T-helper 1 cell (primary cell): ENCODE measurements at places on chromosomes 5 and 9.

DNA sequence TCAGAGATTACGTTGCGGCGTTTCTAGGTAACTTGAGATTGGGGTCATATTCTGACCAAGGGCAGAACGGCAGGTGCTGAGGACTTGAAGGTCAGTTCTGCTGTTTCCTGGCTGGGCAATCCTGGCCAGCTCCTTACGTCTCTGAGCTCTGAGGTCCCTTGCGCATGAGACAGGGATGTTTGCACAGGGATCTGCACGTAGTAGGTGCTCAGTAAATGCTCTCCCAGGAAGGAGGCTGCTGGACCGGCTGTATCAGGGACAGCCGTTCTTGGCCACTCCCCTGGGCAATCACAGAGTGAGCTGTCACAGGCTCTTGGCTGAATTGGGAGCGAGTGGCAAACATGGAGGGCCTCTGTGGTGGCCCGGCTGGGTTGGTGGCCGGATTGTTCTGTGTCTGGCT is 8.3 kb downstream of the NCS1 start:
- DNase-seq: no peak

DNA sequence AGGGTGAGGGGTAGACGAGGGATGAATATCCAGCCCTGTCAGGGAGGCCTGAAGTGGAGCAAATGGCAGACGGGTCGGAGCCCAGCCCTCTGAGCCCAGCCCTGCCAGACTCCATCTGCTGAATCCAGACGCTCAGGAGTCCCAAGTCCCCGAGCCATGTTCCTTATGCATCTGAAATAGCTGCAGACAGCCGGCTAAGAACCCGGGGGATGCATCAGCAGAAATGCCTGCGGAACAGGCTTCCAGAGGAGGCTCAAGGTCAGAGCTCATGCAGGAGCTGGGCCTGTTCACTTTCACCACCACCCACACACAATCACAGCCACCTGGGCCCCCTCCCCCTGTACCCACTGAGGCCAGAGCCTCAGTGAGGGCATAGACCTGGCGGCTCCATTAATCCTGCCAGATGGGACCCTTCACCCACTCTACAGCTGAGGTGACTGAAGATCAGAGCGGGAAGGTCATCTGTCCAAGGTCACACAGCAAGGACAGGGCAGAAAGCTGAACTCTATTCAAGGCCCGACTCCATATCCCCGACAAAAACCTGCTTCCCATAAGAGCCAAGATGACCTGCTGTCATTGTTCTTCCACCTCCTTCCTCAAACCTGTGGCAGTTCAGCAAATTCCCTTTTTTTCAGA is 24.4 kb upstream of the AKNA start:
- DNase-seq: no peak

DNA sequence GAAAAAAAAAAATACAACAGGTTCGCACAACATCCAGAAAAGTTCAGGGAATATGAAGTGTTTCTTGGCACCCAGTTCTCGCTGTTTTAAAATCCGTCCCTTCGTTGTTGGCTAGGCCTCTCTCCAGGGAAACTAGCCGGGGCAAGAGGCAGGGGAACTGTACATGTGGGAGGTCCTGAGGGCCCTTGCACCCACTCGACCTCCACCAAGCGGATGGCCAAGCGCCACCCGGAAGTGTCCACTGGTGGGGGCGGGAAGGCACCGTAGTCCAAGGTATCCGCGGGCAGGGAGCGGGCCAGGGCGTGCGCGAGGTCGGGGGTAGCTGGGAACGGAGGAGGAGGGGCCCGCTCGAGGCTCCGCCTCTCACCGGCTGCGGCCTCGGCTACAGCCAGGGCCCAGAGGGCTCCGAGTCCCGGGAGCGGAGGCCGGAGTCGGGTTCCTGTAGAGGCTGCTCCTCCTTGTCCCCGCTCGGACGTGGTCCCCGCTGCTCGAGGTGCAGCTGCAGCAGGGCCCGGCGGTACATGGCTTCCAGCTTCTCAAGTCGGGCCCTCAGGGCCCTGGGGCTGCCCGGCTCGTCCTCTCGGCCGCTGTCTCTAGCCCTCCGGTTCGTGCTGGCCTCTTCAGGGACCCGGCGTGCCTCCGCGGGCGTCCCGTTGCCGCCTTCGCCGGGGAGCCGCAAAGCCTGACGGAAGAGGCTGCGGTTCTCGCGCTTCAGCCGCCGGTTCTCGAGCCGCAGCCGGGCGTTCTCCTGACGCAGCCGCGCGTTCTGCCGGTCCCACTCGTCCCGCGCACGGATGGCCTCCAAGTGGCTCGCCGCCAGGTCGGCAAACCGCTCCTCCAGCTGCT is 720 bp downstream of the TUSC1 start:
- no peak for DNase-seq

GRCh38 chr9:11551106-11551505 is 938.3 kb upstream of the PTPRD start:
- DNase-seq: no peak

DNA sequence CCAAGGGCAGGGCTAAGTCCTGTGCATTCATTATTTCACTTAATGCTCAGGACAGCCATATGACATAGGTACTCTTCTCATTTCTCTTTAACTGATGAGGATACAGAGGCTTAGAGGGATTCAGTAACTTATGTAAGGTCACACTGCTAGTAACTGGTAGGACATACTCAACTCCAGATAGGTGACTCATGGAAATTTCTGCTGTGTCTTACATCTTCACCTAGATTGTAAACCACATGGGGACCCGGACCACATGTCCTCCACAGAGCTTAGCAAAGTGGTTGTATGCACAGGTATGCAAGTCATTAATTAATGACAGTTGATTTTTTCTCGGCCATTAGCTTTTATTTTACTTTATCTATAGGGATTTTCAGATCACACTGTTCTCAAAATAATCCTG is 29.3 kb downstream of the SLC1A1 start:
- DNase-seq: peak; percentile 39

DNA sequence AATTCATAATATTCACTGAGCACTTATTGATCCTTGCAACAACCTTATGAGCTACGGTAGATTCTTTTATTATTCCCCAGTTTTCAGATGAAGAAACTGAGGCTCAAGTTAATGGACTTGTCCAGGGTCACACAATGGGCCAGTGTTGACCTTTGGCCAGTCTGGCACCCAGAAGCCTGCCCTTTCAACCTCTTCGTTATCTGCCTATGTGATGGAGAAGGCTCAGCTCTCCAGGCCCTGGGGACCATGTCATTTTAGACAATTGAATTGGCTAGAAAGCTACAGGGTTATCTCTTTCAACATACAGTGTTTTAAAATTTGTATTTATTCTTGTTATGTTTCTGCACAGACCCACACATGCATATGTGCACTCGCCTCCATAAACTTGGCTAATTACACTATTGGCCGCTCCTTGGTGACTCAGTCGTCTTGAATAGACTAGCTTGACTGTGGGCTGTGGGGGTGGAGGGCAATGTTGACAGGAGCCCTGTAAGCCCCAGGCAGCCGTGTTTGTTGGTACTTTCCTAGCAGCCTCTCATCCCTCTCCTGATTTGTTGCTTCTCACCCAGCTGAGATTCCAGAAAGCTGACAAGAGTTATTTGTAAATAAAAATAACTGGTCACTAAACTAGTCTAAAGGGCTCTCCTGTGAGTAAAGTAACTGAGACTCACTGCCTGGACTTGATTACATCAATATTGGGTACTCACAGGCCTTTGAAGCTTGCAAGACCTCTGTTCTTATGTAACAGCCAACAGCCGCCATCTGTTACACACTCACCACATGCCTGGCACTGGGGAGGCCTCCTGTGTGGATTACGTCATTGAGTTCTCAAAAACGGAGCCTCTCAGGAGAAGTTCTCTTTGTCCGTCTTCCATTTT is 8.5 kb upstream of the ANGPTL2 start:
- no peak for DNase-seq

- no peak for DNase-seq
These were observed 9.7 kb downstream of the SPINK1 start for GRCh38 chr5:147821766-147822165.

- no peak for DNase-seq
These were observed 110.2 kb downstream of the ANXA2R start for GRCh38 chr5:42929871-42930270.

DNA sequence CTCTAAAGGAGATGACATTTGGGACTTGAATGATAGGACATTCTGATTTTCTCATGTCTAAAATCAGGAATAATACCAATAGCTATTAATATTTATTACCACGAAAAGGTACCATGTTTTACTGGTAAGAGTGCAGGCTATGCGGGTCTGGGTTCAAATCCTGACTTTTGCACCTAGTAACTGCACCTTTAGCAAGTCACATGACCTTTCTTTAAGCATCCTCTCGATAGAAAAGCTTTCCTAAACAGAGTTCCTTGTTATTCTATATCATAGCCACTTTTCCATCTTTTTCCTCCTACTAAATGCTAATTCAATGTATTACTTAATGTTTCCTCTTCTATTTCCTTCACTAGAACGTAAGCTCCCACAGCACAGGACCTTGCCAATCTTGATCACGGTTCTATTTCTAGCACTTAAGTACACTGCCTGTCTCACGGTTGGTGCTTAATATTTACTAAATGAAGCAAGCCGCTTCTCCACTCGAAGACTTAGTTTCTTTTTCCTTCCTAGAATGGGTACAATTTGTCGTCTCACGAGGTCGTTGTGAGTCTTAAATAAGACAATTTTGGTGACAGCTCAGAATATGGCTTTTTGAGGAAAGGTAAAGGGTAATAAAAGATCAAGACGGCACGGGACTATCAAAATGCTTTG is 816 bp downstream of the RBM18 start:
- no peak for DNase-seq

- DNase-seq: no peak
These were observed 75.4 kb upstream of the SELENOP start for GRCh38 chr5:42887097-42887496.

GRCh38 chr9:93007529-93008058 is 50.9 kb upstream of the SUSD3 start:
- no peak for DNase-seq

DNA sequence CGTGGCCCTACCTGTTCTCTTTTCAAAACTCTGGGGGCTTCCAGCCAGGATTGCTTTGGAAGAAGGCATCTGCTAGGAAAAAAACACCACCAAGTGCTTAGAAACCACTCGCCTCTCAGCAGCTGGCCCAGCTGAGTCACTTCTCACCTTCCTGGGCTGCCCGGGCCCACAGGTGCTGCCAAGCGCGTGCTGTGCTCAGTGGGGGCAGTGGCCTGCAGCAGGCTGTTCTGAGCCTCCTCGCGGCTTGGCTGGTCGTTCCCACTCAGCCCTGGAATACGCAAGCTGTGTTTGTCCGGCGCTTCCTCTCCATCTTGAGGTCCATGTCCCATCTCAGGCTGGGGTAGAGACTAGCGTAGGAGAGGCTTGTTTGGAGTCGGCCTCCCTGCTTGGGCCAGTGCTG is 102.5 kb upstream of the FCN2 start:
- no peak for DNase-seq

- DNase-seq: no peak
These were observed at the start of gene LPAR1 for GRCh38 chr9:111038331-111039230. Gene LPAR1 (minus strand): TSS chr9:111038470. CDS start chr9:110972117, 66,353 bp downstream.

DNA sequence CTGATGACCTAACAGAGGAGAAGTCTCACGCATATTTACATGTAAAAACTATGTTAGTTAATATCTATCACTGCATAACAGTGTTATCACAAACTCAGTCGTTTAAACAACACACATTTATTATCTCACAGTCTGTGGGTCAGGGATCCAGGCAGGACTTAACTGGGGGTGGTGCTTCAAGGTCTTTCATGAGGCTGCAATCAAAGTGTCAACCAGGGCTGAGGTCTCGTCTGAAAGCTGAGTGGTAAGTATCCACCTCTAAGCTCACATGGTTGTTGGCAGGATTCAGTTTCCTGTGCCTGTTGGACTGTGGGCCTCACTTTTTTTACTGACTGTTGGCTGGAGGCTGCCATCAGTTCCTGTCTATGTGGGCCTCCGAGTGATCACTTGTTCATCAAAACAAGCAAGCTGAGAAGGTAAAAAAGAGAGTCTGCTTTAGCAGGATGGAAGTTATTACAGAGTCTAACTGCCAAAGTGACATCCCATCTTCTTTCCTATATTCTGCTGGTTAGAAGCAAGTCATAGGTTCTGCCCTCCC is 188.6 kb downstream of the CARTPT start:
- no peak for DNase-seq

- DNase-seq: no peak
These were observed 423.6 kb downstream of the CDK5RAP2 start for GRCh38 chr9:120156376-120156775.

DNA sequence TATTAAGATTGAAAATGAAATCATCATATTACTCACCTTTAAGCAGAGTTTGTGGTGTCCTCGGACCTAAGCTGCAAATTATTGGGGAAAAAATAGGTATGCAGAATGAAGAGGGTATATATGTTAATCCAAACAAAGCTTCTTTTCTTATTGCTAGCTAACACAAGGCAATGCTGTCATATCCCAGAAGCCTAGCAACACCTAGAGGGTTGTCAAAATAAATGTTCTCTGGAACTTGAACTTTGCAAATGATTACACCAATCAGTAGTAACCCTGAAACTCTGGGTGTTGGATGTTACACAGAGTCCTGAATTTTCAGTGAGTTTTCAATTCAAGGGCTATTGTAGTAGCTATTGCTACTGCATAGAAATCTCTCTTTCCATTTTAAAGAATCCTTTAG is at the start of gene C6:
TSS of gene C6 (minus strand) at position 193 of the 400 bp plus-strand sequence. CDS start 10,302 bp downstream, outside the sequence.
- no peak for DNase-seq

DNA sequence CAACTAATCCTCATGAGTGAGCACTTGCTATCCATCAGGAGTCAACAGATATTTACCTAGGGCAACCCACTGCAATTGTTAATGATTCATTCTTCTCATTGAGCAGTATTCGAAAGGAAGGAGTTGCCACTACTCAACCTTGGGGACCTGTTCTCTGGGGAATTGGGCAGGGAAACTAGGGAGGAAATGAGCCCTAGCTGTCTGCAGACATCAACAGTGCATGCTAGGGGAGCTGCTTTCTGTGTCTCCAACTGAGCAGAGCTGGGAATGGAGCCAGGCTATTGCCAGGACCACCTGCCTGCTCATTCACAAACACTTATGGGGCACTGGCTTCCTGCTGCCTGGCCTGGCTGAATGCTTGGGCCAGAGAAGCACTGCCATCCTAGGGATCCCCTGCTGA is 183.4 kb downstream of the TMEM38B start:
- DNase-seq: no peak

GRCh38 chr9:26850995-26851394 is 41.6 kb downstream of the CAAP1 start:
- DNase-seq: no peak

DNA sequence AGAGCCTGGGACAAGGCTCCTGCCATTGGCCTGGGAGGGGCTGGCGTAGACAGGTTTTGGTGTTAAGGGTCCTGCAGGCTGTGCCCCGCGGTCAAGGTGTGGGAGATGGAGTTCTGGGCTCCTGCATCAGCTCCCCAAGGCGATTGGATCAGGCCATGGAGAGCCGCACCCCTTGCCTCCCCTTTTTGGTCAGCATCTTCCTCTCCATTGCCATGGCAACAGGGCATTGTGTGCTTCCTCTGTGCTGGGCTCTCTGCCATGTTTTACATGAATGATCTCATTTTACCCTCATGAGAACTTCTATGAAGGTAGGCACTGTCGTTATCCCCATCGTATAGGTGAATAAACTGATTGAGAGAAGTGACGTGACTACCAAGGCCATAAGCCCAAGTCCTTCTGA is 344.3 kb upstream of the CLINT1 start:
- DNase-seq: no peak
